ENCODE measurements at places on chromosomes 3 and 15. TPM values are rescaled to one million over a fixed set of nuclear protein-coding genes. Genes with fewer than 3 reads are reported as not detected.

DNA sequence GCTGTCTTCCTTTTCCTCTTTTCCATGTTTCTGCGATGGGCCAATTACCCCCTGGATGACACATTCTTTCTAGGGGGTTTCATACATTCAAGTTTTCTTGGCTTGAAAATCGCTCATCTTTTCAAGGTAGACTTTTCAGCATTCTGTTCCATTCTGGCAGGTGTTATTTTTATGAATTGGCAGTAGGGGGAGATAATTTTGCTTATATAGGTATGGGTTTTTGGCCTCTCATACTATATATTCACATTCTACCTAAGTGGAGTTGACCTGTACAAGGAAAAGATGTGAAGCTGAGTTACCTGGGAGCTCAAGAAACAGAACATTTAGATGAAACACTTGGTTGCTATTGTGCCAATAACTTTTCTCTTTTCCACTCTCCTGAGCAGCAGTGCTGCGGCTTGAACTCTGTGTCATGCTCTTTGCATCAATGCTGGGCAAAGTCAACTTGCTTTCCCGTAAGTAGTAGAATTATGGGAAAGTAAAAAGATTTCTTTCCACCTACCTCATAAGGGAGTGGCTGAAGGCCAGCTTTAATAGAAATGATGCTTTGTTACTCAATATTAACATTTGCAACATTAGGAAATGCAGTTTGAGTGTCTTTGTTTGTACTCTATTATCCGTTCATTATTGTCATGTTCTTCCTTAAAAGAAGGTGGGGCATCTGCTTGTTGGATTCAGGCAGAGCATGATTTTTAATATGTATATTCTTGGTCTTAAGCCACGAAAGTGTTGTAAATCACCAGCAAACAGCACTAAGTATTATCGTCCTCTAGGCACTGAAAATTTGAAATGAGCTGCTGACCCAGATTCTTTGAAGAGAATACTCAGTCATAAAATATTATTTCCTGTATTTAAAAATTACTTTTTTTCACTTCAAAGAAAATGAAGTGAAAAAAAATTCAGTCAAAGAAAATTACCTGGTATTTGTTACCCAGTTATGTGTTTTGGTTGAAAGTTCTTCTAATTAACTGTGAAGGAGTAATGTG lies 27.7 kb upstream of the MFSD1 start:
- no peak for DNase-seq

- DNase-seq: no peak
These were observed 47.3 kb downstream of the TRIM42 start for GRCh38 chr3:140724856-140725812.

DNA sequence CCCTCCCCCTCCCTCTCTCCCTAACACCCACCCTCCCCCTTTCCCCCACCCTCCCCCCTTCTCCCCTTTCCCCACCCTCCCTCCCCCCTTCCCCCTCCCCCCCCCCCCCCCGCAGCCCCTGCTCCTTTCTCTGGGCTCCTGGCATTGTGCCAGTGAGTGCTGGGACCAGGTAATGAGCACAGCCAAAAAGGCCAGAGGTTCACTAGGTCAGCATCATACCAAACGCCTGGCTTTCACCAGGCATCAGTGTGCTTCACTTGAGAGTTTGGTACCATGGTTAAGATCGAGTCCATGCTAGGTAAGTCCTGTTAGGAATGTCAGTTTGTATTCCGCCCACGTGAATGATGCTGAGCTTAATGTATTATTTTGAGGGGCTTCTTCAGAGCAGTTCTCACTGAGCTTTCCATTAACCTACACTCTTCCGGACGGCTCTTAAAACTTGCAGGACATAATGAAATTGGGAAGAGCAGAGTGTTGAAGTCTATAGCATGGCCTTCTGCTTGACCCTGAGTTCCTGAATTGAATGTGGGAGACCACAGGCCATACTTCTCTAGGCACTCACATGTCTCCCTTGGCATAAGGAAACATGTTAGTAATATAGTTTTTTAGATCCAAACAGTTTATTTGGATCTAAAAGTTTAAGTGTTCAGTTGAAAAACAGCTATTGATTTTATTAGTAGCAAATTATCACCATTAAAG lies 45.6 kb downstream of the SENP2 start:
- DNase-seq: no peak

- DNase-seq: no peak
These were observed 33.9 kb upstream of the MEIS2 start for GRCh38 chr15:37134244-37134643.

DNA sequence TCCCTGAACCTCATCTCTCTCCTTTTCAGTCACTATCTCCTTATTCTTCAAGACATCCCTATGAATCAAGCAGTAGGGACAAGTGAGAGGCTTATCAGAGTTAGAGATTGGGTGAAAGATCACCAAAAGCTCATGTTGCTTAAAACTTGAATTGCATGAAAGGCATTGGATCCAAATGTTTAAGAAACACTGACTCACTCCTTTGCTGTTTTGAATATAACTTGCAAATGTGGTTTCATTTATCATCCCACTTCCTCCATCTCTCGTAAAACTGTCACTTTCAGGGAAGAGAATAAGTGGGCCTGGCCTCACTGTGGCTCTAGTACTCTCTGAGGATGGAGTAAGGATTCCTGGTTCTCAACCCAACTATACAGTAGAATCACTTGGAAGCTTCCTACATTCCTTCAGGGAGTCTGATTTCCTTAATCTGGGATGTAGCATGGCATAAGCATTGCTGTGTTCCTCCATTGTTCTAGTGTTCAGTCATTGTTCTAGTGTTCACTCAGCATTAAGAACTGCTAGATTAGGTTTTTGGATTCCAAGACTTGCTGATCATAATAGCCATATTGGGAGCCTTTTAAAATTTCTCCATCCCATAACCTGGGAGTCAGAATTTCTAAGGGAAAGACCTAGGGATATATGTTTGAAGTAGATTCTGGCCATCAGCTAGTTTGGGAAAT lies 171.8 kb downstream of the TMEM108 start:
- DNase-seq: no peak

DNA sequence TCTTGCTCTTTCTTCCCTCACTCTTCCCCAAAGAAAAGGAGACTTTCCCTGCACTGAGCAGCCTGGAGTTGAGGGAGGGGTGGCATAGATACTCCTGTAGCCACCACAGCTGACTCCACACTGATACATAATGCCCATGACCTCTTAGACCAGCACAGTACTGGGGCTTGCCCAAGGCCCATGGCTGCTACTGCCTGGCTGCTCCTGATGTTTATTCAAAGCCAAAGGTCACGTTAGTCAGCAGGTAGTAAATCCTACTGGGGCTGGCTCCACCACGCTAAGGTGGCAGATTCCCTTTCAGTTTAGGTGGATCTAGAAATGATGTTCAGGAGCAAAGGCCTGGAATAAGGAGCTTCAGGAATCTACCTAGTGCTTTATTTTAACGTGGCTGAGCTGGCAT lies 212.7 kb downstream of the C3orf38 start:
- DNase-seq: no peak

DNA sequence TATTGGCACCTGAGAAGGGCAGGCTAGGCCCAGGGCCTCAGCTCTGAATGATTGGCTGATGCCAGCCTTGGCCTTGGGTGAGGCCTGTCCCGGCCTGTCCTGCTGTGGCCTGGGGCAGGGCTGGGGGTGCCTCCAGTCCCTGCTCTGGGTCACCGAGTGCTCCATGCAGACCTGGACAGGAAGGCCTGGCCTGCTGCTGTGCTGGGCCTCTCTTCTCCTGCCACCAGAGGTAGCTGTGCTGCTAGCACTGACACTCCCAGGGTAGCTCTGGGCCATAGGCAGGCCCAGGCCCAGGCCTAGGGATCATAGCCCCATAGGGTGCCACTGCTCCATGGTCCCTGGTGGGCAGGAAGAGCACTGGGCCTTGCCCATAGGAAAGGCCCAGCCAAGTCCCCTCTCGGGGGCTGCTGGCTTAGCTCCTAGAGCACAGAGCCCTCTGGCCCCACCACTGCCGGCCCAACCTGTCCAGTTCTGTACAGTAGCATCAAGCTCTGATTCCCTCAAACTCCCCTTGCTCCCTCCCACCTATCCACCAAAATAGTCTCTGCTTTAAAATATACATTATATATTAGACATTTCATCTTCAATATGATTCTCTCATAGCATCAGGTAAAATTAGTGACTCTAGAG lies 18.2 kb downstream of the ABTB1 start:
- DNase-seq: peak; percentile 84

GRCh38 chr3:189512039-189512438 lies 119.2 kb upstream of the TP63 start:
- DNase-seq: no peak

DNA sequence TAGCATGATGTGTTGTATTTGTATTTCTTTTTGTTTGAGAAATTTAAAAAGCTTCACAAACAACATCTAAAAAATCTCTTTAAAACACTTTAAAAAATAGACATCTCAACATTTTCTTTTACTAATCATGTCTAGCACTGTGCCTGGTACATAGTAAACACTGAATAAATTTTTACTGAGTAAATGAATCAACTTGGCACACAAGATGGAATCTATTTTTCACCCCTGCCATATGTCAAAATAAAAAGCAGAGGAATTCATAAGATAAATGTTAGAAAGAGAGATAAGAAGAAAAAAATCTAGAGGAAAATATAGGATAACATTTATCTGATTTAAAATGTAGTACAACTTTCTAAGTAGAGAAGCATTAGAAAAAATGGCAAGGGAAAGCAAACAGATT lies 8.6 kb upstream of the GOLIM4 start:
- DNase-seq: no peak

- DNase-seq: peak; percentile 70
These were observed 77.0 kb downstream of the LPP start for GRCh38 chr3:188230962-188231361.

- no peak for DNase-seq
These were observed 351.2 kb downstream of the LPP start for GRCh38 chr3:188505151-188505550.

DNA sequence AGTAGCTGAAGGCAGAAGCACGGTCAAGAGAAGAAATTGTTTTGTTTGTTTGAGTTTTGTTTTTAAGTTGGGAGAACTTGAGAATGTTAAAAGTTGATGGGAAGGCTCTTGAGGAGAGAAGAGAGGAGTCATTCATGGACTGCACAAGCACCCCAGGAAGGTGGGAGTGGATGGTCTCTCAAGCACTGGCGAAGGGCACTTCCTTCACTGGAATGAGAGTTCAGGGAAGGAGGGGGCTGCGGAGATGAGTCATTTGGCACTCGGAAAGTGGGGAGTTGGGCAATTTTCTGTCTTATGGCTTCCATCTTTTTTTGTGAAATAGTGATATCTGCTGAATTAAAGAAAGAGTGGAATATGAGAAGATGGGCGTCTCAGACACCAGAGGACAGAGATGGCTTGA lies 66.0 kb downstream of the ATP13A4 start:
- DNase-seq: no peak

DNA sequence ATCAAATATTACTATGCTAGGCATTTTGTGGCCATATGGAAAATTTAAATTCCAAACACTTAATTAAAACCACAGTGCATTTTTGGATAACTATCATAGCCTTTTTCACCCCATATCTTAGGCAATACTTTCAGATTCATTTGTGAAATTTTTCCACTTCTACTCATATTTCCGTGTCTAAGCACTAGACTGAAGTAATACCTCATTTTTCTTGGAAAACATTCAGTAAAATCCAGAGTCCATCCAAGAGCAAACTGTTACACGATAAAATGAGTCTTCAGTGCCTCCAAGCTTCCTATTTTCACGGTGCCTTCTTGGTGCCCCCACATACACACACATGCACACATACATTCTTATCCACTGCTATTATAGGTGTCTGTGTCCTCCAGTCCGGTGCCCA lies 845.9 kb downstream of the TBL1XR1 start:
- no peak for DNase-seq

GRCh38 chr15:33490703-33491102 lies 179.9 kb downstream of the RYR3 start:
- peak; percentile 9 for DNase-seq

DNA sequence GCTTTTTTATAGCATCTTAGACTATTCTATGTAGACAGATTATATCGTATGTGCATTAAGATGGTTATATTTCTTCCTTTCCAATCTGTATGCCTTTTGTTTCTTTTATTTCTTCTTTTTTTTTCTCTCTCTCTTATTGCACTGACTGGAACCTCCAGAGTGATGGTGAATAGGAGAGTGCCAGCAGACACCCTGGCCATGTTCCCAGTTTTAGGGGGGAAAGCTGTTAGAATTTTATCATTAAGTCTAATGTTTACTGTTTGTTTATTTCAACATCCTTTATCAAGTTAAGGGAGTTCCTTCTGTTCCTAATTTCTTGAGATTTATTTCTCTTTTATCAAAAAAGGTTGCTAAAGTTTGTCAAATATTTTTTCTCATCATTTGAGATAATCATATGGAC lies 116.6 kb upstream of the LRTM1 start:
- DNase-seq: no peak

DNA sequence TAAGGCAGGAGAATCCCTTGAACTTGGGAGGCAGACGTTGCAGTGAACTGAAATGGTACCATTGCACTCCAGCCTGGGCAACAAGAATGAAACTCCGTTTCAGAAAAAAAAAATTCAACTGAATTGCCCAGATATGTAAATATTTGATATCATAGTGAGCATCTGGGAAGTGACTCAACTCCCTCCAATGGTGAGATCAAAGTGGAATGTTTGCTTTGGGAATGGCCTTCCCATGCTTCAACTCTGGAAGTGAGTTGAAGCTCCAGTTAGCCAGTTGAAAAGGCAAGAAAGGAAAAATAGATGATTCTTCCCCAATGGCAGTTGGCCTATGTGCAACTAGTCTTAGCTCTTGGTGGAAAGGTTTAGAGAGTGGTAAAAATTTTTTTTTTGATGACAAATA lies 131.6 kb upstream of the CMC1 start:
- no peak for DNase-seq

DNA sequence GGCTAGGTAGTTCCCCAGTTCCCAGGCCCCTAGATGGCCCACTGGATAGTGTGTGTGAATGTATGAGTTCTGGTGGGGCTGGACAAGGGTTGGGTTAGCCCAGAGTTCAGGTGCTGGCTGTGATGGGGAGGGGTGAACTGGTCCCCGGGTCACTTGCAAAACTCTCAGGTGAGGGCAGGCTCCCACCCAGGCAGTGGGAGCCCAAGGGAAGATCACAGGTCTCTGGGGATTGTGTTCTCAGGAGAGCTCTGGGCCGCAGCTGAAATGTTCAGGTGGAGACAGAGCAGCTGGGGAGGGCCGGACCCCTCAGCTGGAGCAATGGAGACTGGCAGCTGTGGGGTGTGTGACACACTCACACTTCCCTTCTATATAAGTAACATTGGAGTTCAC lies 12.8 kb upstream of the FAM98B start:
- no peak for DNase-seq

GRCh38 chr15:78455749-78456148 lies 17.7 kb downstream of the IREB2 start:
- no peak for DNase-seq

GRCh38 chr3:31555204-31555603 lies 22.5 kb downstream of the STT3B start:
- no peak for DNase-seq

Gene DUOX2
- total RNA-seq: not detected

Gene LRRC31
- not detected for total RNA-seq

Gene GOLGA6L4
- not detected for total RNA-seq

Gene IP6K1
- 19.5 TPM for total RNA-seq

Gene RASA2
- 10.0 TPM for total RNA-seq

Gene CLDN16
- total RNA-seq: not detected

Gene ADAMTS7
- total RNA-seq: 3.3 TPM

Gene BFSP2
- total RNA-seq: not detected

Gene HDDC3
- total RNA-seq: 51.9 TPM

Gene P3H2
- 233 TPM for total RNA-seq

Gene C3orf22
- total RNA-seq: not detected

Gene SHF
- 0.33 TPM for total RNA-seq

Gene MFAP1
- total RNA-seq: 16.4 TPM

All from MG63 (cell line).